ENCODE measurements at places on chromosomes 13 and 19.

GRCh38 chr19:12648088-12648487 is 18.5 kb downstream of the MAN2B1 start:
- no peak for DNase-seq

GRCh38 chr13:20460761-20461160 is 64.9 kb downstream of the CRYL1 start:
- DNase-seq, result no peak

- no peak for DNase-seq
These were observed 12.2 kb downstream of the ZSCAN22 start for GRCh38 chr19:58338825-58339558.

DNA sequence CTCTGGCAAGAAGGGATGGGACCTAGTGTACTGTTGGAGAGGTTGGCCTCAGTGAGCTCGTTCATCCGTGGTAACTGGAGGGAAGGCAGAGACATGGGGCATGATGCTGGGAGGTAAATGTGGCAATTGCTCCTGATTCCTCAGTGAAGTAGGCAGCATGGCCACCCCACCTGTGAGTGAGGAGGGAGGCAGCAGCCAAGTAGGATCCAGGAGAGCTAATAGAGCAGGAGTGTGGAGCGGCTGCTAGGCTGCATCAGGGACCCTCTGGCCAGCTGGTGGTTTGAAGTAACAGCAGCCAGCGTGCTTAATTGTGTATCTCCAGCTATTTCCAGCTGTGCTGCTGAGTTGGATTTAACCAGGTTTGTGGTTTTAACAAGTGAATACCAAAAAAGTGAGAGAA is 24.7 kb downstream of the TM9SF2 start:
- DNase-seq, result no peak

GRCh38 chr13:24906268-24906667 is 142.3 kb downstream of the RNF17 start:
- no peak for DNase-seq

DNA sequence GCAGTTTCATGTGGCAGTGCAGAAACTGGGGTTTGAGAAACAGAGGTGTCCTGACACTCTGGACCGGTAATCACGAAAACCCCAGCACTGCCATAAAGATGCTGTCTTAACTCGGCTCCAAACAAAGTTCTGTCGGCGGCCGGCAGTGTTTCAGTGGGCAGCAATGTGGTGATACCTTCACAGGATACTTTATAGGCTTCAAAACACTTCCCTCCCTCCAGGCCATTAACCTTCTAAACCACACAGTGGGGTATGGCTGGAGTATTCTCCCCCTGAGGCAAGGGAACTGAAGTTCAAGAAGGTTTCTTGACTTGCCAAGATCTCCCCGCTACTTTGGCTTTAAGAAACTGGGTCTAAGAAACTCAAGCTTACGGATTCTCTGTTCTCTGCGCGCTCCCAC is 1.1 kb downstream of the RUBCNL start:
- no peak for DNase-seq

GRCh38 chr13:105972306-105972721 is 563.1 kb downstream of the EFNB2 start:
- DNase-seq, result no peak

GRCh38 chr19:3450796-3451411 is 29.4 kb downstream of the SMIM24 start:
- DNase-seq, result no peak

DNA sequence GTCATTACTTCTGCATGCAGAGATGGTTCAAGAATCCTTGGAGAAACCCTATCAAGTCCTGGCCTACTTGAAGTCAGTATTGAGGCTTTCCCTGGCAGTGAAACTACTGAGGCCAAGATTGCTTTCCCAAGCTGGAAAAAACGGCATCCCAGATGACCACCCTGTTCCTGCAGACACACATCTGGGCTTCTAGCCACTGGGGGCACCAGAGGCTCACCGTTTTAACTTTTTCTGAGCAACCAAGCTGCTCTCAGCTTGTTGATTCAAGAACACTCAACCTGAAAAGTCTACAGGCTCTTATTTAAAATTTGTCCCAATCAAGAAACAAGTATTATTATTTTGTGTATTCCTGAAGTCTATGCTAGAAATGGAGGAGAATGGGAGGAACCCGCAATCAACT is 66.6 kb downstream of the SPRYD7 start:
- DNase-seq, result no peak

- DNase-seq, result no peak
These were observed 39.5 kb upstream of the GRTP1 start for GRCh38 chr13:113403255-113404104.

- no peak for DNase-seq
These were observed 56.8 kb downstream of the THSD1 start for GRCh38 chr13:52348983-52349780.

DNA sequence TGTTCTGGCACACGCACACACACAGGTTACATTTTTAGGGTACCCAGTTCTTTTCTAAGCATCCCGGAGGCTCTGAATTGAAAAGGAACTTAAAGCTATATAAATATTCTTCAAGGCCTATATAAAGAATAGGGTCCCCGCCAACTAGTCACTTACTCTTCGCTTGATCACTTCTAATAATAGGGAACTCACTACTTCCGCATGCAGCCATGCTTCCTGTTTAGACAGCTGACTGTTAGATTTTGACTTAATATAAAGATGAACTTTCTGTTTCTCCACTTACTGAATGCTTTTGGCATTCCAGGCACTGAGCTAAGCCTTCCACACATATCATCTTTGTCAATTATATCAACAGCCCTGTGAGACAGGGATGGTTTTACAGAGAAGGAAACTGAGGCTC is 259.6 kb downstream of the TSHZ3 start:
- no peak for DNase-seq

- no peak for DNase-seq
These were observed 4.2 kb downstream of the GATAD2A start for GRCh38 chr19:19409631-19410030.

- DNase-seq, result no peak
These were observed 121.1 kb downstream of the NHLRC3 start for GRCh38 chr13:39159393-39159792.

DNA sequence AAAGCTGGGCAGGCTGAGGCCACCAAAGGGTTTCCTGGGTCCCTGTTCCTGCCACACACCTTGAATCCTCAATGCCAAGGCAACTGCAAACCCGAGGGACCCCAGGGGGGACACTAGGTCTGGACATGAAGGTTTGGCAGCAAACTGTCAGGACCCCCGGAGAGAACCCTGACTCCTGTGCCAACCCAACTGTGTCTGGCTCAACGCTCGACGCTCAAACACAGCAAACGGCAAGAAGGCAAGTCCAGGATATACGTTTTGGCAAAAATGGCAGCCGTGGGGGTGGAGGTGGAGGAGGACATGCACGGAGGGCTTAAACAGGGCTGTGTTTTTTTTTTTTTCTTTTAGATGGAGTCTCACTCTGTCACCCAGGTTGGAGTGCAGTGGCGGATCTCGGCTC is 73.0 kb downstream of the GADD45B start:
- DNase-seq, result no peak

- DNase-seq, result no peak
These were observed 21.1 kb downstream of the ZNF582 start for GRCh38 chr19:56372281-56372680.

- DNase-seq, result no peak
These were observed 73.7 kb downstream of the LACC1 start for GRCh38 chr13:43953370-43953769.

DNA sequence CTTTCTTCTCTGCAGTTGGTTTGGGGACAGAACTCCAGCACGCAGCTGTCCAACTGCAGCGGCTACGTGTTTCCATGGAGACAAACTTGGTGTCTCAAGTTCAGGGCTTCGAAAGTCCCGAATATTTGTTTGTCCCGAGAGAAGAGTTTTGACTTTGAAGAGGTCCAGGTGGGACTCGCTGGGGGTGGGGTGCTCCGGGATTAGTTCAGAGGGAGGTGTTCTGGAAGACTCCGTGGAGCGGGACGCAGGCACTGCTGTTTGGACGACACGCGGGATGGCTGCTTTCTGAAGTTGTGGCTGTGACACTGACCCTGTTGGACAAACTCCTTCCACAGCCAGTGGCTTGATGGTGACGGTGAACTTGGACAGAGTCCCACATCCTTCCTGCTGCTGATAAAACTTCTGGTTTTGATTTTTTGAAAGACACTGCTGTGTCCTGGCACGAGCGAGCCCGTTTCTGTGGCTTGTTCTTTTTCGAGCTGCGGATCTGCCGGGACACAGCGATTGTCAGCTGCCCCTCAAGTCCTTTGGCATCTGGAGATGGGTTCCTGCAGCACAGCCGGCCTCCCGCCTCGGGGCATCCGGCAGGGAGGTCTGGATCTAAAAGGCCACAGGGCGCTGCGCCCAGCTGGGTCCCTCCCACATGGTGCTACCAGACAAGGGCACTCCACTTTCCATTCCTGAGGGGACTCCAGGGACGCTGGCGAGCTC is 15.9 kb upstream of the RANBP3 start:
- no peak for DNase-seq

DNA sequence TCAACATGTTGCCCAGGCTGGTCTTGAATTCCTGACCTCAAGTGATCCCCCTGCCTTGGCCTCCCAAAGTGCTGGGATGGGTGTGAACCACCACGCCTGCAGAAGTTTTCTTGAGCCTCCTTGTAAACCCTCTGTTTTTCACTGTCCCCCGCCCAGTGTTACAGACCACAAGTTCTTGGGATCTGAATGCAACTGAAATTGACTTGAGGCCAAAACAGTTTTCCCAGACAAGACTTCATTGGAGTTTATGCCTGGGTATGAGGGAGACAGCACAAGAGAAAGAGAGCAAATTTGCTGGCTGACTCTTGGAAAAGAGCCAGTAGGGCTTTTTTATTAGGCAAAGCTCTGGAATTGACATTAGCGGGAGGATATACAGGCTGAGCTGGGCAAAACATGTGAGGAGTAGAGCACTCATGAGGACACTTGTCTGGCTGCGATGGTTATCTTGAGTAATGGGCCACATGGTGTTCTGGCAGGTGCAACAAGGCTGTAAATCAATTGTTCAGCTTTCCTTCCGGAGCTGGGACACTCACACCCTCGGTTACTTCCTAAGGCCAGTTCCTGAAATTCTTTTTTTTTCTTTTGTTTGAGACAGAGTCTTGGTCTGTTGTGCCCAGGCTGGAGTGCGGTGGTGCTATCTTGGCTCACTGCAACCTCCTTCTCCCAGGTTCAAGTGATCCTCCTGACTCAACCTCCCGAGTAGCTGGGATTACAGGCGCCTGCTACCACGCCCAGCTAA is 12.7 kb upstream of the HNRNPL start:
- DNase-seq, result no peak

- DNase-seq, result no peak
These were observed 28.9 kb upstream of the KPNA3 start for GRCh38 chr13:49821216-49822009.

- no peak for DNase-seq
These were observed 48.0 kb upstream of the SLC7A9 start for GRCh38 chr19:32917616-32917996.

DNA sequence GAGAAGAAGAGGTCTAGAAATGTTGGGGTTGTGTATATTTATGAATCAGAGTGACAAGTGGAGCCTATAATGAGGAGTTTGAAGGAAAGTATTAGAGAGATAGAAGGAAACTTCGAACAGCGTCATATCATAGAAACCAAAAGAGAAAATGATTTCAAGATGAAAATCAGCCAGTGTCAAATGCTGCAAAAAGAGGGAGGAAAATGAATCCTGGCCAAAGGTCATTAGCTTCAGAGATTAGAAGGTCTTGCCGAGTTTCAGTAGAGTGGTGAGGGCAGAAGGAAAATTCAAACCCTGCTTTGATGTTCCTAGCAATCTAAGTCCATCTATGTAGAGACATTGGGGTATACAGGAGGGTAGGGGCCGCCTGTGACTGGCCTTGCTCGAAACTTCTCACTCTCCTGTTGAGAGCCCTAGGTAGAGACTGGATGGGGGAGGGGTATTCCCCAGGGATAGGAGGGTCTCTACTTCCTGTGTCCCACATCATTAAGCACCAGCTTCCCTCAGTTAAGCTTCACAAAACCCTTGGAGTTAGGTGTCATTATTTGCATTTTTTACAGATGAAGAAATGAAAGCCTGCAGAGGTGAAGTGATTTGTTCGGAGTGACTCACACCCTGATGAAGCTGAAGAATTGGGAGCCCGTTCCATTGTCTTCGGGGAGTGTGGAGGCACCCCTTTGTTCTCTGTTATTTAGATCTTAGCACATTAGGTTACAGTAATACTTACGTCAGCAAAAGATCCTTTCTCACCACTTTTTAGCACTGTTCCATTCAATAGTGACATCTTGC is 62.8 kb downstream of the FGF9 start:
- DNase-seq, result no peak

DNA sequence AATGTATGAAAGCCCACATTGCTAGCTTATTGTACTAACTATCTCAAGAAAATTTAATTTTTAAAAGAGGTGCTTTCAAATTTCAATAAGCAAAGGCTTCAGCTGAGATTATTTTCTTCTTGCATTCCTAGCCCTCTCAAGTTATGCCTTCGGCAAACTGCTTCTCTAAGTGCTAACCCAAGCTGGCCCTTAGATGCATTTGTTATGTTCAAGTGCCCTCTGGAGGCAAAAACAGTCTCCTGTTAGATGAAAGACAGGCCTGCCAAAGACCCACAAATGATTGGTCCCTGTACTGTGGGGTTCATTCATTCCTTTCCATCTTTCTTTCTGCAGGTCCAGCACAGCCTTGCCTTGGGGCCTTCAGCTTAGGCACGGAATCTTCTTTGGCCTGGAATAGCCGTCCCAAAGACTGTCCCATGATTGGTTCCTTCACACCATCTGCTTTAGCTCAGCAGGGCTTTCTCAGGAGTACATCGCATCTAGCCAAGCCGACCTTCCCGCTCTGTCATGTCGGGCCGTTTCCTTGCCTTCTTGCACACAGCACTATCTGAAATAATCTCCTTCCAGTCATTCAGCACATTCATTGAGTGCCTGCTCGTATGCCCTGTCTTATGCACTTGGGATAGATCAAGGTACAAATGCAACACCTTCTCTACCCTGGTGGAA is 26.4 kb upstream of the TPTE2 start:
- DNase-seq, result no peak

DNA sequence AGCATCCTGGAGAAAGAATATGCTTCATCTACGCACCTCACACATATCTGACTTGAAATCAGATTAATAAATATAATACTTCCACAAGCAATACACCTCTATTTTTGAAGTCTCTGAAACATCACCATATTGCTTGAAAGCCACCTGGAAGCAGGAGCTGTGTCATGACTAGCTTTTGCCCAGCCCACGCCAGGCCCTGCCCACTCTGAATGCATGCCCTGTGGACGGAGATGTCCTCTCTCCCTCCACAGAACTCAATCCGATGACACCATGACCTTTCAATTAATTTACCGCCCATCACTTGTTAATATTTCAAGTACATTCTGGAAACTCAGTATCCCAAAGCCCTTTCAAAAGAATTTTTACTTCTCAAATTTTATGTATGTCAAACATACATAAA is 108.0 kb downstream of the TBC1D4 start:
- DNase-seq, result no peak

DNA sequence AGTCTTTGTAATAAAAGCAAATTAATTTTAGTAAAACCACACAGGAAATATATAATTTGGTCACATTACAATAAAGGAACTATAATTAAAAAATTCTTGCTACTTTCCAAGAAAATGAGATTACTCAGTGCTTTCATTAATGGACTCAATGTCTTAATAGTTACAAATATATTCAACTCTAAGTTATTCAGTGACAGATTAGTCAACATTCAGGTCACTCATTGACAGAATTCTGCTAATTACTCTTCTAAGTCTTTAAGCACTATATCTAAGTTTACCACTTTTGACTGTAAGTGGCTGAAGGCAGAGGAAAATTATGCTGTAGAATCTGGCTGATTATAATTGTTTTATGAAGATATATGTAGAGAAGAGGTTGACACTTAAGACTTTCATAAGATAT is 1365.0 kb downstream of the EFNB2 start:
- no peak for DNase-seq

GRCh38 chr13:32150794-32151193 is 119.2 kb downstream of the FRY start:
- no peak for DNase-seq

All from activated CD8-positive, alpha-beta memory T cell treated with anti-CD3 and anti-CD28 coated beads for 4 hours (primary cell).